Kidney epithelial cell (primary cell): ENCODE measurements at places on chromosomes 4 and X.

GRCh38 chrX:120305531-120306141 lies 5.6 kb downstream of the TMEM255A start:
- DNase-seq, result no peak

DNA sequence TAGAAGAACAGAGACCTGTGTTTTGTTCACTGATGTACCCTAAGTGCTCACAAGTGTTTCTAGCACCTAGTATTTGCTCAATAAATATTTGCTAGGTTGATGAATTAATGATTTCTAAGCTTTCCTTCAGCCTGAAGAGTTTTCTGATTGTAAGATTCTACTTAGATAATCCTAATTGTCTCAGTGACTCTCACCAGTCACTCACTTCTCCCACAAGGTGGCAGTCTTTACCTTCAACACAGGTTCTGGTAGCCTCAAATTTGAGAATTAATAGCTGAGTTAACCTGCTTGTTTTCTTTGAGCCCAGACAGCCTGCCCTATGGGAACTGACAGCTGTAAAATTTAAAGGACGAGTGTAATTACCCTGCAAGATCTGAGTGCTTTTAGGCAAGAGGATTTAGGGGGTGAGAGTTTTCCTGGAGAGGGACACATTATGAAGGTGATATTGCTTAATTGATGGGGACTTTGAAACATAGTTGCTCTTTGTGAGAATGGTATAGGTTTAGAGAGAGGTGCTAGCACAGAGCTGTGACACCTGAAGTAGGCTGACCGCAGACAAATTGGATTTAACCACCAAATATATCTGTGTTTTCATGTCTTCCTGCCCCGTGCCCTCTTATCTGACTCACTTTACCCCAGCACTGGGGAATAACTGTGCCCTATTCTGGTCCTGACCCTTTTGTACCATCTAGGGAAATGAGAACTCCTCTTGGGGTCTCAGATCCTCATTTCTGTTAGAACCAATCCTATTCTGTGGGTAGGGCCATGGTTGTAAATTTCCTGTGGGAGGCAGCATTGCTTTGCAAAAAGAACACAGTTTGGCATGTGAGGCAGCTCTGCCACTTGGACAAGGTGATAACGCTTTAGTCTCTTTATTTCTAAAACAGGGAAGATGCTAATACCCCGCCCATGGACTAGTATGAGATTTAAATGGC lies 27.7 kb downstream of the CD38 start:
- peak; percentile 26 for DNase-seq

GRCh38 chr4:11566444-11567022 lies 137.8 kb upstream of the HS3ST1 start:
- DNase-seq, result no peak

DNA sequence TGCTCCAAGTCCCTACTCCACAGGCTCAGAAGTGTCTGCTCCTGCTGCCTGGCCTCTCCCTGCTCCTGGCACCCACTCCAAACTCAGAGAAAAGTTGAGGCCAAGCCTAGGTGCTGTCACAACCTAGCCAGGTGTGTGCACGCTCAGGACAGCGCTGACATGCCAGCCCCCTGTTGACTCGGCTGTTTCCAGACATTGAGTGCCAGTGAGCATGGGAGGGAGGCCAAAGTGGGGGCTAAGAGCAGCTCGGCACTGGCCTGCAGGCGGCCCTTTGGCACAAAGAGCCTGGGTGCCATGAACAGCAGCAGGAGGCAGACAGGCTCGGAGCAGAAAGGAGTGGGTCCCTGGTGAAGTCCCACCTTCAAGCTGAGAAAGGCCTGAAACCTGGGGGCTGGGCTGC lies 79.6 kb upstream of the DDX60 start:
- DNase-seq, result no peak

DNA sequence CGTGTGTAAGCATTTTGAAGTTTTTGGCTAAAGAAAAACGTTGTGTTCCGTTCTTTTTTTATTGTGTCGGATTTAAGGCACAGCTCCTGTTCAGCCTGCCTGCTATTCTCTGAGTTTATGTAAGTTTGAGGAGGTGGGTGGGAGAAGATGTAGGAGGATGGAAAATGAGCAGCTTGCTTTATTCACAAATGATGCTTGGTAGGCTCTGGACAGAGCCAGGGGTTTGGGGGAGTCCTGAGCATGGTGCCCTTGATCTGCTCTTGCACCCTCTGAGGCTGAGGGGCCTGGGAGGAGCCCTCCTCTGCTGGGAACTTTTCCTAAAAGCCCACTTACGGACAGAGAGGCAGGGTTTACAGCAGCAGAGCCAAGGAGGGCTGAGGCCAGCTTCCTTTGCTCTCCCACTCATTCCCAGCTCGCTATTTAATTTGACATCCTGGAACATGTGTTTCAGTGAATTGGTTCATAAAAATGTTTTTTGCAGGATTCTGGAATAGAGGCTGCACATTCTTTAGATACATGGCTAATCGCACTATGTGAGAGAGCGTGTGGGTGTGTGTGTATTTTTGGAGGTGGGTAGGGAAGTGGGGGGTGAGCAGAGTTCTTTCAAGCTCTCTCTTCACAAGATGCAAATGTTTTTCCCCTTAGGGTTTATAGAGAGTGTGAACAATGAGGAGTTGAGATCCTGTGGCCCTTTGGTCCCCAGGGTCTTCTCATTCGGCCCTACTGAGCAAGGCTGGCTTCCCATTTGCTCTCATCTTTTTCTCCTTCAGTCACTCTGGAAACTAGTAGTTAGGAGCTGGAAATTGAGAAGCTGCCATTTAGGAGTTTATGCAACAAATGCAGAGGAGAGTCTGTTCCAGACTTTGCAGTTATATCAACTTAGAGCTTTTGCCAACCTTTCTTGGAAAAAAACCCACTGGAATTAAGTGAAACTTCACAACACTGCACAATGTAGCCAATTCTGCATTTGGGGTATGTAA lies 32.1 kb downstream of the TMEM131L start:
- no peak for DNase-seq

DNA sequence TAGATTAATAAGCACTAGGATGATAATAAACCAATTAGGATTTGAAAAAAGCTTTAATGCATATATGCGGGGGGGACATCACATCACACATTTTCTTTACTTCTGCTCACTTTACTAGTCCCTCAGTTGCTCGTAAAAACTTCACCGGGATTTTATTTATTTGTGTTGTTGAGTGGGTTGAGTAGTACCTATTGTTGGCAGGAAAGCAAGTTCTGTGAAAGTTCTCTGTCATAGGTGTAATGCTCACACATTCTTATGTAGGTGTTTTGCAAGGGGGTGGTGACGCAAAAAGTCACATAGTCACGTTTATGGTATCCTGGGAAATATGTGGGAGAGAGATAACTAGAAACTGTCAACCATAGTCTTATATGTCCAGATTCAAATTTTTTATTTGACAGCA lies 65.3 kb downstream of the PDLIM5 start:
- DNase-seq, result no peak

GRCh38 chr4:31104577-31104976 lies 384.4 kb downstream of the PCDH7 start:
- no peak for DNase-seq

DNA sequence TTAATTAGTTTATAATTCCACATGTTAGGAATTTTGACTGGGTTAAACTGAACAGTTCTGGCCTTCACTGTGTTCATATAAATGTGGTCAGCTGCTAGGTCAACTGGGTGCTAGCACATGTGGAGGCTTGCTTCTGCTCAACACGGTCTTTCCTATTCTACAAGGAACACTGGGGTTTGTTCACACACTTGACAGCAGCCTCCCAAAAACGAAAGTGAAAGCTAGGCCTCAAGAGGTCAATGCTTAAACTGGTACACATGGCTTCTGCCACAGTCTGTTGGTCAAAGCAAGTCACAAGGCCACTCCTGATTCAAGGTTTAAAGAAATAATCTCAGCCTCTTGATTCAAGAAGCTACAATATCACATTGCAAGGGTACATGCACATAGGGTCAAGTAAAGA lies 126.5 kb downstream of the QDPR start:
- DNase-seq, result peak; percentile 39

GRCh38 chr4:151034829-151035228 lies 19.7 kb upstream of the LRBA start:
- no peak for DNase-seq

- DNase-seq, result no peak
These were observed 704 bp upstream of the SEPSECS start for GRCh38 chr4:25160714-25161592.

DNA sequence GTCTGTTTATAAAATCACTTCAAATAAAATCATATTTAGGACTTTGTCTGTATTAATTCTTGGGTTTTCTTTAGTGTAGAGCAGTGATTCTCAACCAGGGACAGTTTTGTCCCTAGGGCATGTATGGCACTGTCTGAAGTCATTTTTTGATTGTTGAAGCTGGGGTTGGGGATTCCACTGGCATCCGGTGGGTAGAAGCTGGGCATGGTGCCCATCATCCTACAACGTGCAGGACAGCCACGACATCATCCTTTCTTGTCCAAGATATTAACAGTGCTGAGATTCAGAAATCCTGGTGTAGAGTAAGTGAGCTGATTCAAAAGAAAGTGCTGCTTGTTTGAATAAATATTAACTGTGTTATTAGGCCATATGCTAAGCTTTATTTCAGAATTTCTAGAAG lies 28.6 kb downstream of the DCLK2 start:
- DNase-seq, result no peak

DNA sequence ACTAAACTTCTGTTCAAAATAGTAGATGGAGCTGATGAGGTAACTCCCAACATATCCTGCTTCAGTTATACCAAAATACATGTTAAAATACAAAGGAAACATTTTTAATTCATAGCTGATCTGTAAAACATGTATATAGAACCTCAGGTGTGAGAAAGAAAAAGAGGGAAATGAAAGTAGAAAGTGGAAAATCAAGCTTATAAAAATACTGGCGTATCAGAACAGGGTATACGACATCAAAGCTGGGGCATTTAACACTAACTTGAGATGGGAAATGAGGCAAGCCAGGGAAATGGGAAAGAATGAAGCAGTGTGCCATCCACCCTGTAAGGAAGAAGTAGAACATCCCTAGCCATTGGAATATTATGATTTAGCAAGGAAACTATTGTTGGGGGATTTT lies 767.5 kb downstream of the DMD start:
- DNase-seq, result no peak

DNA sequence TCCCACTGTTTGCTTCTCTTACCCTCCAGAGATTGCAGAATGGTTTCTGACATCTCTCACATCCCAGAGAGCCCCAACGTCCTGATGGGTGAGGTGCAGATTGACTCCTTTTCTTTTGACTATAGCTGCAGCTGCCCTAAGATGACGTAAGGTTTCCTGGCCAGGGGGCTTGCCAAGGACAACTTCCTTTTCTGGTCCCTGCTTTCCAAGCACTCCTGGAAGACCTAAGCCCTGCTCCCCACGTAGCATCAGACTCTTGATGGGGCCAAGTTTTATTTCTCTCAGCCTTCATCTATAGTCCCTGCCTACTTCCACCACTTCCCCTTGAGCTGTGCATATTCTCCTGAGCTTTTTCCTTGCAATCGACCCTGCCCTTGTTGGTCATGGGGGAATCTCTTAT lies 497.7 kb downstream of the IDS start:
- no peak for DNase-seq

DNA sequence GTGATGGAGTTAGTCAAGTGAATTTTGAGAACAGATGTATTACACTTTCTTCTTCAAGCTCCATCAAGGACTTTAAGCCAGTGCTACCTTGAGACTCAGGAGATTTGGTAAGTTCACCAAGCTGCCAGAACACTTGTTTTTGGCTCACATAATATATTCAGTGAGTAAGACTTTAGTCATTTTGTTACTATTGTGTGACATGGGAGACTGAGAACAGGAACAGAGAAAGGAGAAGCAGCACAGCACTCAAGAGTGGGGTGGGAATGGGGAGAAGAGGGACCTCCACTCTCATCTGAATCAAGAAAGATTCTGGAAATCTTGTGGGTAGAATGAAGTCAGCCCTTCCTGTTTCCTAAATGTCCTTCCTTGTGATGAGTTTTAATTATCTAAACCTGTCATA lies 87.3 kb upstream of the TET2 start:
- no peak for DNase-seq

GRCh38 chr4:42159271-42160001 lies 7.0 kb upstream of the BEND4 start:
- no peak for DNase-seq

DNA sequence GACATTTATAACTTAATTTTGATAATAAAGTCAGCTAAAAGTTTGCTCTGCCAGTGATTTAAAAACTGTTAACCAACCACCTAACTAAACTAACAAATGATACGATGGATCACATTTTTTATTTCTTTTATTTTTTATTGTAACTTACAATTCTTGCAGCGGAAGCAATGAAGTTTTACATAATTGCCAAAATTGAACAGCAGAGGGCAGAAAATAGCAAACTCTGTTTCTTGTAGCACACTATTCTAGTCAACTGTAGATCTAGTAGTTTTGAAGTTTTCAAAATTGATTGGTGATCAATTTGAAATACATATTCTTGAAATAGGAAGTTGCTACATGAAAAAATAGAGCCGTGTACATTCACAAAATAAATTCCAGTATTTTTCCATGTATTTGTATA lies 2.8 kb upstream of the GRIA2 start:
- DNase-seq, result no peak

- DNase-seq, result no peak
These were observed 37.7 kb downstream of the GPR82 start for GRCh38 chrX:41761702-41762101.

GRCh38 chr4:7358100-7358735 lies 76.5 kb downstream of the PSAPL1 start:
- peak; percentile 89 for DNase-seq

DNA sequence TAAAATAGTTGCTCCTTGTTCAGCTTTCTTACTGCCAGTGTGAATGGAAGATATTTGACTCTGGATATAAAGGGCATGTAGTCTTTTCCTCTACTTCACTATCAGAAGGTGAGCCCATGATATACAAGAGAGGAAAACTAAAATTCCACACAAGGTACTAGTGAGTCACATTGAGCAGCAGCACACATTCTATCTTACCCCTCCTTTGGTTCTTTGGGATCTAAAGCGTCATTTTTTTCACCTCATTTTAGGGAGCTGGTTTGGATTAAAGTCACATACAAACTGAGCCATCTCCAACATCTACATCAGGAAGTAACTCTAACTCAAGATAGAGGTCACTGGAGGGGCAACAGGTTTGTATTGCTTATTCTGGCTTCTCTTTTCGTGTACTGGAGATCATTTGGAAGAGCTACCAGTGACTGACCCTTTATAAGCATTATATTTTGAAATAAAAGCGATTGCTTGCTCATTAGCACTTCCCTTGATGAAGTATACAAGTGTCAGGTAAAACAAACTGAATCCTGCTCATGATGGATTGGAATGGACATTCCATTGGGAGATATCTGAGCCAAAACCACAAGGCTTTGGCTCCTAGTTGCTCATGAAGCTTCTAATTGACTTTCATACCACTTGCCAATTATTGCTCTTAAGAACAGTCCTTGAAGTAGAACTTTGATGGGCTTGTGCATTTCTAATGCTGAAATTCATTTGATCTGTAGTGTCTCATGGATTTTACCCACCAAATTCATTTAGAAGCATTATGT lies 124.1 kb downstream of the SPCS3 start:
- no peak for DNase-seq

DNA sequence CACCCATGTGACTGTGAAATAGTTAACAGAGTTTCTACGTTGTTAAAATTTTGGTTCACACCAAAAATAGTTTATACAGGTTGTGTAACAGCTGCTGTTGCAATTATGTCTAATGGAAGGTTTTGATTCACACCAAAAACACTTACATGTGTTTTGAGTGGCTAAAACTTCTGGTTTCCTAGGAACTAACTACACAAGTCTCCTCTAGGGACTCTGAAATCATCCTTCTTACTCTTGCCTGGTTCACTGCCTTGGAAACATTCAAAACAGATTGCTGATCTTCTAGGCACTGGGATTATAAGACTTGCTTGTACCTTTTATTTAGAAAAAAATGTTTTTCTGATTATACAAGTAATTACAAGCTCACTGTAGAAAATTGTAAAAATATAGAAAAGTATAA lies 14.9 kb upstream of the MORC4 start:
- DNase-seq, result no peak
